ENCODE measurements at places on chromosomes 13 and 19.

- DNase-seq: no peak
Measured at GRCh38 chr13:111252446-111253364, 67.7 kb upstream of the TEX29 start.

GRCh38 chr13:36275190-36276002 lies 22.2 kb downstream of the CCDC169 start:
- DNase-seq: no peak

GRCh38 chr13:42356184-42356575 lies 84.2 kb downstream of the AKAP11 start:
- DNase-seq: no peak

GRCh38 chr19:38710928-38711725 lies 33.1 kb downstream of the CAPN12 start:
- no peak for DNase-seq

DNA sequence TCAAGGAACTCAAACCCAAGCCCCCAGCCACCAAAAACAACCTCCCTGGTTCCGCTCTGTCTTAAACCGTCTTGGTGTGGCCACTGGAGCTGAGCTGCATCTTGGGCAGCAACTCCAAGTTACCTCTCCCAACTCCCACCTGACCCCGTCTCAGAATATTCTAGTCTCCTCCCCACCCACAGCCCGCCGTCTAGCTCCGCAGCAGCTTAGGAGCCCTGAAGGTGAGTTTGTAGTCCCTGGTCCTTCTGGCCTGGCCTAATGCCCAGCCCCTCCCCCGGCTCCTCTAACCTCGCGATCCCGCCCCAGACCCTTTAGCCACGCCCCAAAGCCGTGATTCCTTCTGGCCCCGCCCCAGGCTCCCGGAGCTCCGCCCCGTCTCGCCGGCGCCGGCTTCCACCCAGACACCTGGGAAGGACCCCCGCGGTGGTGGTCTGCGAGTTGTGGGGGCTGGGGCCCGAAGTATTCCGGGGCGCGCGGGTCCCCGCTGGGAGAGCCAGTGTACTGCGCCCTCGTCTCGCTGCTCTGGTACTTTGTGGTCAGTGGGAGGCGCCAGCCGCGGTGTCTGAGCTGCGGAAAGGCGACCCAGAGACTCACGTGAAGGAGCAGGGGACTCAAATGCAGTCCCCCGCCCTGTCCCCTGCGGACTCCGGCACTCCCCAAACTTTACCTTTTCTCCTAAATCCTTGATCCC lies 2.5 kb upstream of the LHB start:
- DNase-seq: peak; percentile 43

DNA sequence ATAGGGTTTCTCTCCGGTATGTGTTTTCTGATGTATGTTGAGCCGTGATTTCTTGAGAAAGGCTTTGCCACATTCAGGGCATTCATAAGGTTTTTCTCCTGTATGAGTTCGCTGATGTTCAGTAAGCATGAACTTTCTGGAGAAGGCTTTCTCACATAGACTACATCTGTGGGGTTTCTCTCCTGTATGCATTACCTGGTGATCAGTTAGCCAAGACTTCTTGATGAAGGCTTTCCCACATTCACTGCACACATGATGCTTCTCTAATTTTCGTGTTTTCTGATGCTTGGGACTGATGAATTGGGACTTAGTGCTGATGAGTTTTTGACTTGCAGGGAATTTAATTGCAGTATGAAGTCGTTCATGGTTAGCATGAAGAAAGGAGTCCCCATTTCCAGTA lies 21.1 kb downstream of the ZNF350 start:
- DNase-seq: no peak

DNA sequence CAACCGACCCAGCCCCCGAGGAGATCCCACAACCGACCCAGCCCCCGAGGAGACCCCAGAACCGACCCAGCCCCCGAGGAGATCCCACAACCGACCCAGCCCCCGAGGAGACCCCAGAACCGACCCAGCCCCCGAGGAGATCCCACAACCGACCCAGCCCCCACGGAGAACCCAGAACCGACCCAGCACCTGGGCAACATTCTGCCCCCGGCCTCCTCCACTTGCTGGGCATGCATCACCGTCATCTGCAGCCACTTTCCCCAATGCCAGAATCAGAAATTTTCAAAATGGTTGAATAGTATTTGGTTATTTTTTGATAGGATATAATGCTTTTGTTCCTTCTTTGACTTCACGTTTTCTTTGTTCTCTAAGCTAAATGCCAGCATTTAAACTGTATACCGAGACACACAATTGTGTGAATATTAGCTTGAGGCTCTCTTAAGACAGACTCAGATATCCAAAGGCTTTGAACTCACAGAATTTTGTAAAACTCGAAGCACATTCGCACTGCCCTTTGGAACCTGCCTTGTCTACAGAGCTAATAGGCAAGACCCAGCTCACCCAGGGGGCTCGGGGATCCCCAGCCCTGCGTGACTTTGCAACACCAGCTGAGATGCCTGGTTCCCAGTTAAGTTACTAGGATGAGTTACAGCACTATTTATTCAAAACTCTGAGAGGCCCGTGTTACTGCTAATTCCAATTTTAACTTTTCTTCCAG lies 15.5 kb upstream of the RASA3 start:
- no peak for DNase-seq

GRCh38 chr19:41175801-41176777 lies 16.9 kb upstream of the CYP2S1 start:
- peak; percentile 8 for DNase-seq

DNA sequence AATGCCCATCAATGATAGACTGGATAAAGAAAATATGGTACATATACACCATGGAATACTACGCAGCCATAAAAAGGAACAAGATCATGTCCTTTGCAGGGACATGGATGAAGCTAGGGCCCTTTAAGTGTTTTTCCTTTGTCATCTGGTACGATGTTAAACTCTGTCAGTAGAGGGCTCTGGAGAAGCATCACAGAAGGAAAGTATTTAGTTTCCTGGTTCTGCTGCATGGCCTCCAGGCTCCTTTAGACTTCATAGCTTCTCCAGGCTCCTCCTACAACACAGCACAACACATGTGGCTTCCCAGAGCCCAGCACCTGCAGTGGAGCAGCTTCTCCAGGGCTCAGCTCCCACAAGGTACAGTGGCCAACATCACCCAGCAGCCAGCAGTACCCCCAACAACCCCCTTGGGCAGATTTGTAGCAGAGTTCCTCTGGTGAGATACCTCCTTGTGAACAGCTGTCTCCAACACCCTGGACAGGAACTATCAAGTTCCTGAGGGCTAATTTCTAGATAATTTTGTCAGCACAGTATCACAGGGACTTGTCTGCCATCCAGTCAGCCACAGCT lies 63.4 kb downstream of the KCTD12 start:
- DNase-seq: no peak

GRCh38 chr13:74743992-74744391 lies 609.8 kb upstream of the KLF12 start:
- DNase-seq: no peak

GRCh38 chr13:65860306-65860705 lies 1369.8 kb downstream of the PCDH9 start:
- no peak for DNase-seq

DNA sequence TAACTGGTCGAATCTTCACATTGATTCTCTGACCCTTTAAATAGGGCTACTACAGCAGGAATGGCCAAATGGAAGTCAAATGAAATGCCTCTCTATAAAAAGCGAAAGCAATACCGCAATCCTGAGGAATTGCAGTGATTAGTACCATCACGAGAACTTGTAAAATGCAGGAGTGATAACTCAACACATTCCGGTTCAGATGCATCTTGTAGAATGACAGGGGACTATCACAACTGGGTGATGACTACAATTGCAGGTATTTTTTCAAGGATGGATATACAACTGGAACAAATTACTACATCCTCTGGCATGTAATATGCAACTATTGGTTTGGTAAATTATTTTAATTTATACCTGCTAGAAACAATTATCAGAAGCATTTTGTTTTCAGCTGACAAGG lies 140.4 kb downstream of the PCDH20 start:
- no peak for DNase-seq

DNA sequence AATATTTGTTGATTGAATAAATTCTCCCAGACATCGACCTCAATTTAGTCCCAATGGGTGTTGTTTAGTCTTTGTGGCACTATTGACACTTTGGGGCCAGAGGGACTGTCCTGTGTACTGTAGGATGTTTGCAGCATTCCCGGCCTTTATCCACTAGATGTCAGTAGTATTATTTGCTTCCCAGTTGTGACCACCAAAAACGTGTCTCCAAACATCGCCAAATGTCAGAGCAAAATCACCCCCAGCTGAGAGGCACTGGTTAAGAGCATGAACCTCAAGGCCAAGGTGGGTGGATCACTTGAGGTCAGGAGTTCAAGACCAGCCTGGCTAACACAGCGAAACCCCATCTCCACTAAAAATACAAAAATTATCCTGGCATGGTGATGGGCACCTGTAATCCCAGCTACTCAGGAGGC lies 15.4 kb downstream of the NLRP12 start:
- DNase-seq: no peak

- no peak for DNase-seq
Measured at GRCh38 chr13:26880735-26881134, 120.1 kb upstream of the GPR12 start.

DNA sequence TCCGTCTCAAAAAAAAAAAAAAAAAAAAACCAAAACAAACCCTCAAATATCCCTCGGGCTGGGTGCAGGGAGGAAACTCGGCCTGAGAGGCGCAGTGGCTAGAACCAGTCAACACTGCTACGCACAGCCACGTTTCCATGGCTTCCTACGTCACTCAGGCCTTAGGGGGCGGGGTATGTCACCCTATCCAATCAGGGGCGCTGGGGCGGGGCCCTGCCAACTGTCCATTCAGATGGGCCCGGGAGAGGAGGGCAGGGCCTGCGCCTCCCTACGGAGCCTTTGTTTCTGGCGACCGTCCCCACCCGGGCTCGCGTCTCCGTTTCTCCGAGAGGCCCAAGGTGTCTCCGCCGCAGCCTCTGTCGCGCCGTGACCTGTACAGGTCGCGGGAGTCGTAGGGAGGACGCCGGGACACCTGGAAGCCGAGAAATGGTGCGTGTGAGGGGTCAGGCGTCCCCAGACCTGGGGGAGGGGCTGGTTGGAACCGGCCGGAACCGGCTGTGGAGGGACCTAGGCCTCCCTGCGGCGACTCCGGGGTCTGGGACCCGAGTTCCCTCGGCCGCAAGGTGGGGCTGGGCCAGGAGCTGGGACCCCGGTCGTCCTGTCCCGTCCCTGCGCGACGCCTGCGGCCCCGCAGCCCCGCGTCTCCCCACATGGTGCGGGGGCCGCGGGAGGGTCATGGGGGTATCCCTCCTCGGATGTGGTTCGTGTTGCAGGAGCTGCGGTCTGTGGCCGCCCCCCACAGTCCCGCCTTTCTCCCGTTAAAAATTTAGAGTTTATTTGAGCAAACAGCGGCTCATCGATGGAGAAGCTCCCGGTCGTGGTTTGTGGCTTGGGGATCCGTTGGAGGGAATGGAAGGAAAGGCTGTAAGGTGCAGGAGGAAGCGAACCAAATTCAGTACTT lies at the start of gene ZNF627:
Gene ZNF627 (plus strand): TSS at position 282 of the 901 bp plus-strand sequence. CDS start 145 bp downstream, at position 427.
- DNase-seq: peak; percentile 98

GRCh38 chr13:44024846-44025195 lies 145.1 kb downstream of the LACC1 start:
- no peak for DNase-seq

GRCh38 chr13:112071723-112072533 lies 5.0 kb downstream of the SOX1 start:
- DNase-seq: no peak

GRCh38 chr19:5261156-5261890 lies 79.3 kb downstream of the PTPRS start:
- no peak for DNase-seq

- DNase-seq: no peak
Measured at GRCh38 chr19:6760606-6761005, 6.6 kb downstream of the SH2D3A start.

- no peak for DNase-seq
Measured at GRCh38 chr19:38425810-38426466, at the start of gene RASGRP4. RASGRP4 (minus strand) TSS chr19:38426219; CDS start chr19:38426091, 128 bp downstream.

DNA sequence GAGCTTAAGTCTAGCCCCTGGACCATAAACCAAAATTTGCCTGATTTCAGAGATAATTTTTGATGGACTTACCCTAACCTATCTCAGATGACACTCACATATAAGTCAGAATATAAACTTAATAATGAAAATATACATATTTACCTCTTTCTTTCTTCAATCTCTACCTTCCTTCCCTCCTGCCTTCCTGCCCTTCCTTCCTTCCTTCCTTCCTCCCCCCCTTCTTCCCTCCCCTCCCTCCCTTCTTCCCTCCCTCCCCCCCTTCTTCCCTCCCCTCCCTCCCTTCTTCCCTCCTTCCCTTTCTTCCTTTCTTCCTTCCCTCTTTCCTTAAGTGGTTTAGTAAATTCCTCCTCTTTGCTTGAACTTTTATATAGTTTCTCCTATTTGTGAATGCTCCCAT lies 88.7 kb downstream of the EDNRB start:
- no peak for DNase-seq

DNA sequence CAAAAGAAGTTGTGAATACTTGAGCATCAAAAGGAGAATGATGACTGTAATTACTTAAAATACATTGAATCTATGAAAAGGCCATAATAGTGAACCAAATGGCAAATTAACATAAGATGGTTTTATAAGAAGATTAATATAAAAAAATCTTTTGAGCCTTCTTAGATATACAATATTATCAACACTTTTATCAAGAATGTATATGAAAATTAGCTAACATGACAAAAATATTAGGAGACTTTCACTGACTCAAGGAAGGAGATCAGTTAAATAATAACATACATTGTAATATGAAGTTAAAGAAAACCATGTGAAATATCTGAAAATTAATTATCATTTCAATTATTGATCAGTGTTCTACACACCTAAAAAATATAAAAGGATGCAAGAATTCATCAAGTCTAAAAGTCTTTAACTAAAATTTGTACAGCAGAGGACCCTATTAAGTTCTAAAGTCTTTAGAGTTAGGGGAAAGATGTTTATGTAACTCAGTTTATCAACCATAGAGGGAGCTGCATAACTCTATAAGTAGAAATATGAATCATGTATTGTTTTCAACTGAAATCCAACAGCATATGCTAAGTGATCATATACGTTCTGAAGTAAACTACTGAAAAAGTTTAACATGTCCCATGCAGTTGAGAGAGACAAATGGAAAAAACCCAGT lies 756.1 kb upstream of the MIR17HG start:
- DNase-seq: no peak

DNA sequence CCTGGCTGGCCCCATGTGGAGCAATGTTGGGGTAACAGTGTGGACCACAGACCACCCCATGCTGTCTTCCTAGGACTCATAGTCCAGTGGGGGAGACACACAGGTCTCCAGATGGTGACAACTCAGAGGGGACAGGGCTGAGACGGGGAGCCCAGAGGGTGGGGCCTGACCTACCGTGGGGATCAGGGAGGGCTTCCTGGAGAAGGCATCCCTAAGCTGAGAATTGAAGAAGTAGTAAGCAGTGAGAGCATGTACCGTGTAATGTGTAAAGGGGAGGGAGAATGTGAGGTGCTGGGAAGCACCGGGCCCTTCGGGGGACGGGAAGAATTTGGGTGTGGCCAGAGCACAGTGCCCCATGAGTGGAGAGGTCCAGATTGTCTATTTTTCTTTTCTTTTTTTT lies 31.0 kb downstream of the PPP1R37 start:
- no peak for DNase-seq

All from stimulated activated CD8-positive, alpha-beta memory T cell treated with anti-CD3 and anti-CD28 coated beads, Interleukin-2, amount 100 ng/mL, for 48 hours (primary cell).